ENCODE measurements at places on chromosomes 5 and 9. TPM values are rescaled to one million over a fixed set of nuclear protein-coding genes. Genes with fewer than 3 reads are reported as not detected.
A peak's percentile ranks its signal among the peaks of the same experiment; 100 is the strongest.

GRCh38 chr5:149358294-149358651 is 427 bp downstream of the PCYOX1L start:
- DNase-seq: peak; percentile 58

- no peak for DNase-seq
Observed at GRCh38 chr5:137070521-137070920, 428.6 kb downstream of the SPOCK1 start.

DNA sequence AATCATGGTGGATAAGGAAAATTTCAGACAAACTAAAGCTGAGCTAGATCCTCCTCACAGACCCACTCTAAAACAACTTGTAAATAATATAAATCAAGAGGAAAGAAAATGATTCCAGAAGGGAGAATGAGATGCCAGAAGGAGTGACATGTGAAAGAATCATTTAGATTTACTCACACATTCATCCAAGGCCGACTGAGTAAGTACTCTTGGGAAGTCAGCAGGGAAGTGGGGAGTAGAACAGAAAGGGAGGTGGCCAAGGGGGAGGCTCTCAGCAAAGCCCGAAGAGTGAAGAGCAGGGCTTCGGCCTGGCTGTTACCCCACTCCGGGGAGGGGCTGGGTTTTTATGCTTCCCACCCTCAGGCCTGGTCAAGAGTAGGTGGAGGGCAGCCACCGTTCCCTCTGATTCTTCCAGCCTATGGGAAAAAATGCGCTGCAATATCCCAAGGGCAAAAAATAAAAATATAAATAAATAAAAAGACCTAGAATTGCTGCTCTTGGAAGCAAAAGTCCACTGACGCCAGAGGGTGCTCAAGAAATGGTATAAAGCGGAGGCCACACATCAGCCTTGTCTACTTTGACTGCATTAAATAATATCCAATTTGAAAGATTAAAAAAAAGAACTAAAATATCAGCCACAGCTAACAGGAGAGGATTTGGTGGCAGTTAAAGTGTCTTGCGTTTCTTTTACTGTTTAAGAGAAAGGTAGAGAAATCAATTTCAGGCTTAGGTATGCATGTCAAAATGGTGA is 110.2 kb upstream of the COL5A1 start:
- DNase-seq: no peak

The SHOC1 gene
- not detected for total RNA-seq

The PAPPA gene
- total RNA-seq: 2.5 TPM

DNA sequence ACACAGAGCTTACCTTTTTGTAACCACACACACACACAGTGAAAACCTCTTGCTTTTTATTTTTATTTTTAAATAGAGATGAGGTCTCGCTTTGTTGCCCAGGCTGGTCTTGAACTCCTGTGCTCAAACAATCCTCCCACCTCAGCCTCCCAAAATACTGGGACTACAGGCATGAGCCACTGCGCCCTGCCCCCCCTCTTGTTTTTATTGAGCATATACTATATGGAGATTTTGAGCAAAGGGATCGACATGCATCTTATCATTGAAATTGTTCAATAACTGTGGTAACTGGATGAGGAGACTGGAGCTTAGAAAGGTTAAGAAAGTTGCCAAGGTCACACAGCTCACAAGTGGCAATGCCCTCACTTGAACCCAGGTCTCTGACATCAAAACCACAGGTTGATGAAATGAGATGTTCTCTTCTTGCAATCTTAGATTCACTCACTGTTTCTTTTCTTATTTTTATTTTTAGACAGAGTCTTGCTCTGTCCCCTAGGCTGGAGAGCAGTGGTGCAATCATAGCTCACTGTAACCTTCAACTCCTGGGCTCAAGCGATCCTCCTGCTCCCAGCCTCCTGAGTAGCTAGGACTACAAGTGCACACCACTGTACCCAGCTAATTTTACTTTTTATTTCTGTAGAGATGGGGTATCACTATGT is 26.8 kb upstream of the STXBP1 start:
- DNase-seq: no peak

The CETN3 gene
- 17.8 TPM for total RNA-seq

DNA sequence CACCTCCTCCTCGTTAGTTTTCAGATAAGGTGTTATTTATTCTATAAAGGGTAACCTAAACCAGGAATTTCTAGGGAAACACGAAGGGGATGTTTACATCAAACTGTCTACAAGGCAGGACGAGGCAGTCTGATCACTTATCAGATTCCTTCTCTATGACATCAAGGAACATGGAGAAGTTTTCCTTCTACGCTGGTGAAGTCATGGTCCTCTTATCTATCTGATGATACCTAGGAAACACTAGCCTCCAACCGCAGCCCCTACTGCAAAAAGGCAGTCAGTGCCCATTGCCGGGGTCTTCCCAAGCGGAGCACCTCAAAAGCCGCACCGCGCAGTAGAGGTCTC is 1.5 kb downstream of the MPDZ start:
- no peak for DNase-seq

The SUSD3 gene
- 2.5 TPM for total RNA-seq

The ACOT12 gene
- total RNA-seq: not detected

- no peak for DNase-seq
Observed at GRCh38 chr9:137000177-137000930, 4.0 kb upstream of the CLIC3 start.

Data from mucosa of descending colon (tissue), 3 donors.